ENCODE measurements at places on chromosomes 2 and 18.

- no peaks in the 10 kb centered on the region for H3K4me1 ChIP-seq
- no peak overlapping the region for H3K27ac ChIP-seq
- no peaks in the 10 kb centered on the region for H3K36me3 ChIP-seq
- DNase-seq: no peak
- no peaks in the 10 kb centered on the region for H3K27me3 ChIP-seq
Observed at GRCh38 chr2:142502402-142502801, 371.6 kb upstream of the LRP1B start.

DNA sequence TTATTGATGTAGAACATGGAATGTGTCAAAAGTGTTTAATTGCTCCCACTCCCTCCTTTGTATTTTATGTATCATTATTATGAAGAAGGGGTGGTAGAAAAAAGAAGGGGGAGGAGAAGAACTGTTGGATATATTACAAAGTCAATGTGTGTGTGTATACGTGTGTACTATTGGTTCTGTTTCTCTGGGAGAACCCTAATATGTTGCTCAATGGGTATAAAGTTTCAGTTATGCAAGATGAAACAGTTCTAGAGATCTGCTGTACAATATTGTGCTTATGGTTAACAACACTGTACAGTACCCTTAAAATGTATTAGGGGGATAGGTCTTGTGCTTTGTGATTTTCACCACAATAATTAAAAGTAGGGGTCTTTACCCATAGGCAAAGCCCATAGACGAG is 58.1 kb upstream of the ZC3H15 start:
- DNase-seq: no peak
- no peaks in the 10 kb centered on the region for H3K27me3 ChIP-seq
- no peaks in the 10 kb centered on the region for H3K36me3 ChIP-seq
- no peak overlapping the region for H3K4me3 ChIP-seq
- H3K27ac ChIP-seq: no peak overlapping the region
- peaks cover 8% of the 10 kb centered on the region for H3K4me1 ChIP-seq

DNA sequence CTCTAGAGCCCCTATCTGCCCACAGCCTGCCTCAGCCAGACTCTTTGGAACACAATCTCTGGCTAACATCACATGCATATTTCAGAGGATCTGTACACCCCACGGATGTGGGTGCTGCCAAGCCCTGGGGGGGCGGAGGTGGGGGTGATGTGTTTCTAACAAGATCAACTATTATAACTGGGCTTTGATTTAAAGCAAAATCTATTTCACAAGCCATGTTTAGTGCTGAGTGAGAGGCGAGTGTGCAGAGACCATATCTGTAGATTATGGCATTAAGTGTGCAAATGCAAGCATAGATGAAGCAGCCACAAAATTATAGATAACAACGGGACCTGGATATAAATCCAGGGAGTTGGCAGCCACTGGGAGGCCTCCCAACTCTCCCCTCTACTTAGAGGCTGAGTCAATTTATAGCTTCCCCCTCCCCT is 135.8 kb upstream of the SMAD2 start:
- no peaks in the 10 kb centered on the region for H3K36me3 ChIP-seq
- H3K27me3 ChIP-seq: peaks cover 2% of the 10 kb centered on the region
- no peak for DNase-seq
- no peaks in the 10 kb centered on the region for H3K4me1 ChIP-seq

GRCh38 chr2:133523406-133523805 is 44.9 kb downstream of the NCKAP5 start:
- no peak for DNase-seq
- no peaks in the 10 kb centered on the region for H3K4me1 ChIP-seq
- H3K4me3 ChIP-seq: no peak overlapping the region
- no peaks in the 10 kb centered on the region for H3K36me3 ChIP-seq
- H3K27me3 ChIP-seq: no peaks in the 10 kb centered on the region

DNA sequence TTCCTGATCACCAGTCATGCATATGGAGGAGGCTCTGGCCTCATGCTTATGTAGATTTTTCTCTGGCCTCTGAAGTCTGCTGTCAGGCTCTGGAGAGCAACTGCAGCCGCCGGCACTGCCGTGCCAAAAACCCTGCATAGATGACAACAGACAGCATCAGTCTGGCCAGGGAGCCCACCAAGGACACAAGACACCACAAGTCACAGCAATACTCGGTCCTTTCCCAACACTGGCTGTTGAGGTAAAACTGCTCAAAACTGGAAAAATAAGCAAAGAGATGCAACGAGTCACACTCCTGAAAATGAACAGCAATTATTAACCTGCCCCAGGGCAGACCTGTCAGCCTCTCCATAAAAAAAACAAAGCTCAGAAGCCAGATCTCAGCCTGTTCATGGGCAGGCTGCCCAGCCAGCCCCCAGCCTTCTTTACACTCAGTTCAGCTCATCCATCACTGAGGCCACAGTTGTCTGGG is 186.0 kb upstream of the RAB6C start:
- H3K4me3 ChIP-seq: no peak overlapping the region
- H3K36me3 ChIP-seq: no peaks in the 10 kb centered on the region
- no peak overlapping the region for H3K27ac ChIP-seq
- no peaks in the 10 kb centered on the region for H3K4me1 ChIP-seq
- no peaks in the 10 kb centered on the region for H3K27me3 ChIP-seq

DNA sequence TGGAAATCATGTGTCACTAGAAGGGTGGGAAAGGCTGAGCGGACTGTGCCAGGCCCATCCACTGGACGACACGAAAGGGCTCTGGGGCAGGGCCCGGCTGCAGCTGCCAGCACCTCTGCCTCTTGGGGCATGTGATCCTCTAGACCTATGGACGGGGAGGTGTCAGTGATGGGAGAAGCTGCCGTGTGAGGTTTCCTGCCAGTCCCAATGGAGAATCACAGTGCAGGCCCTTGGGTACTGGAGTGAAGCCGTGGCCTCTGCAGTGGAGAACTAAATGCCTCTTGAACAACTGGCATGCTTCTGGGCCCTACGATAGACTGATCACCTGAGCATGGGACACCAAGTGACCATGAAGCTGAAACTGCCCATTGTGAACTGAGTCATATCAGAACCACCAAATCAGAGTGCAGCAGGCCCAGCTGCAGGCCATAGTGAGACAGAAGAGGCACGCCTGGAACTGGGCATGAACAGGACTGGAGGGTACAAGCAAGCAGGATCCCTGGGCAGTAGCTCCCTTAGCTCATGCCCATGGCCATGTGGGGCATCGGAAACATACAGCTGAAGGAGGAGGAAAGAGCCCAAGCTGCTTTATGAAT is 18.8 kb upstream of the RHOB start:
- H3K36me3 ChIP-seq: no peaks in the 10 kb centered on the region
- no peak overlapping the region for H3K27ac ChIP-seq
- no peak for DNase-seq
- H3K27me3 ChIP-seq: peaks cover 8% of the 10 kb centered on the region

GRCh38 chr2:24915796-24916195 is 4.2 kb downstream of the ADCY3 start:
- no peak for DNase-seq
- H3K36me3 ChIP-seq: peaks cover 47% of the 10 kb centered on the region
- no peak overlapping the region for H3K27ac ChIP-seq
- H3K4me3 ChIP-seq: no peak overlapping the region
- H3K4me1 ChIP-seq: peaks cover 38% of the 10 kb centered on the region

- no peak overlapping the region for H3K27ac ChIP-seq
- no peak for DNase-seq
Observed at GRCh38 chr2:77161009-77161408, 361.2 kb downstream of the LRRTM4 start.

DNA sequence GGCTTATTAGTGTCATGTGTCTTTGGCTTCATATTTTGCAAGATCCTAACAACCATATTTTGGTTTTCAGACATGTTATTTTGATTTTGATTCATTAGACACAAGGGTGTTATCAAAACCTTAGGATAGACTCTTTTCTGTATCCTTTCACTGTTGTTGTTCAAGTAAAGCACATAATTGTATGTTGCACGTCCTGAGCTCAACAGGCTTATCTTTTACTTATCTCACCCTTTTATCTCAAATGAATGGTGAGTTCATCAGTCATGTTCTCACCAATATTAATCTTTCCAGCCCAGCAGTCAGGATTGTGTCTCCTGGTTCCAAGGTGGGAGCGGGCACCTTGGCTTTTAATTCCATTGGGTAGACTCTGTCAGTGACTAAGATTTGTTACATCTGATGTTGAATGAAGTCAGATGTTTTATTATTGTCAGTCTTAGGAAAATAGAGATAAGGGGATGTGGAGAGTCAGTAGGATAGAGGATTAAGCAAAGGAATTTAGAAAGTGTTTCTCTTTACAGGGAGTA is 11.9 kb downstream of the GPN1 start:
- DNase-seq: no peak
- H3K36me3 ChIP-seq: peaks cover 54% of the 10 kb centered on the region
- H3K4me3 ChIP-seq: no peak overlapping the region
- peaks cover 19% of the 10 kb centered on the region for H3K4me1 ChIP-seq

All from activated CD8-positive, alpha-beta T cell treated with anti-CD3 and anti-CD28 coated beads, Interleukin-2, amount 10 ng/mL, durations not matched to agents 7 days and 5 days (primary cell).